ENCODE measurements at places on chromosomes 2 and 18. TPM values are rescaled to one million over a fixed set of nuclear protein-coding genes. Genes with fewer than 3 reads are reported as not detected.

Gene DOK6
- 5.6 TPM for total RNA-seq

Gene DSG1
- not detected for total RNA-seq

Gene LYPD1
- total RNA-seq, result 0.73 TPM

Gene PID1
- total RNA-seq, result 21.1 TPM

Gene SERPINB4
- total RNA-seq, result not detected

Gene OLA1
- 127 TPM for total RNA-seq

Gene LIMS1
- total RNA-seq, result 145 TPM

Gene G6PC2
- not detected for total RNA-seq

Gene CYBRD1
- 497 TPM for total RNA-seq

Gene SCYGR4
- total RNA-seq, result not detected

Gene LRRFIP1
- 92.2 TPM for total RNA-seq

Gene PDIA6
- 549 TPM for total RNA-seq
